Stimulated activated CD8-positive, alpha-beta memory T cell treated with anti-CD3 and anti-CD28 coated beads, Interleukin-7, amount 100 ng/mL, for 1 hour (primary cell): ENCODE measurements at places on chromosomes 2 and 18.

DNA sequence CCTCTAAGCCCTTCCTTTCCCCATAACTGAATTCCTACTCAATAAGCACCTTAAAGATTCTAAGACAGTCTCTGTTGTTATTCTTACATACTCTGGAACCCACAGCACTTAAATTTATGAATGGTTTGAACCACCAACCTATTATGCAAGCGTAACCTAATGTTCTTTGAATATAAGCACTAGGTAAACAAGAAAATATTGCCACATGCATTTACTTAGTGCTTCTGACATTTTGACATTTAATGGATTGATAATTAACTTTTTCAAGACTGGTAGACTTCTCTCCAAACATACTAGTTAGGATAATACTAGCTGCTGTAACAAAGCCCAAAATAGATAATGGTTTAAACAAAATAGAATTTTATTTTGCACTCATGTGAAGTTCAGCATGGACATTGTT lies 164.8 kb downstream of the ARHGAP15 start:
- no peak for DNase-seq

GRCh38 chr2:231462729-231463465 lies 1.4 kb downstream of the NCL start:
- no peak for DNase-seq

DNA sequence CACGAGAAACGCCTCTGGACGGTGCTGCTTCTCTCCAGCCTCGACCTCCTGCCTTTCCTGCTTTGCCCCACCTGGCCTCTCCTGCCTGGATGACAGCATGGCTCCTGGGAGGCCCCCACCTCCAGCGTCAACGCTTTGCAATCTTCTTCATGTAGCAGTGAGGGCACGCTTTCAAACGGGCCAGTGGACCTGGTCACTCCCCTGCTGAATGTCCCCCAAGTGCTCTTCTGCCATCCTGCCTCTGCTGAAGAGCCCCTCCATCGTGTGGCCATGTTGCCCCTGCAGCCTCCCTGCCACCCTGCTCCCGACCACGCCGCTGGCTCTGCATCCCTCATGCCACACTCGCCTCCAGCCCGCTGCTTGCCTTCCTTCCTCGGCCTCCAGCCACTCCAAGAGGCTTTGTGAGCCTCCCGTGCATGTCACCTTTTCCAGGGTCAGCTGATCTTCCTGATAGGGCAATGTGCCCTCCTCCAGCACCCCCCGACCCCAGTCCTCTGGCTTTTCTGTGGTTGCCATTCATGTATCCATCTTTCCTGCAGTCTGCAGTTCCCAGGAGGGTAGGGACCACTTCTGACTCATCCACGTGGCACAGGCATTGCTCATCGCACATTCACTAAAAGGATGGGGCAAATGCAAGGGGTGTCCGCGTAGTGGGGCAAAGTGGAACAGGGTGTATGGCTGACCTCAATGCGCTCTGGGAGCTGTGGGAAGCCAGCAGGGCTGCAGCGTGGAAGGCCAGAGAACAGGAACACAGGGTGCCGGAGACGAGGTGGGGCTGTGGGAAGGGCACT lies 268.8 kb downstream of the TWIST2 start:
- DNase-seq: no peak

DNA sequence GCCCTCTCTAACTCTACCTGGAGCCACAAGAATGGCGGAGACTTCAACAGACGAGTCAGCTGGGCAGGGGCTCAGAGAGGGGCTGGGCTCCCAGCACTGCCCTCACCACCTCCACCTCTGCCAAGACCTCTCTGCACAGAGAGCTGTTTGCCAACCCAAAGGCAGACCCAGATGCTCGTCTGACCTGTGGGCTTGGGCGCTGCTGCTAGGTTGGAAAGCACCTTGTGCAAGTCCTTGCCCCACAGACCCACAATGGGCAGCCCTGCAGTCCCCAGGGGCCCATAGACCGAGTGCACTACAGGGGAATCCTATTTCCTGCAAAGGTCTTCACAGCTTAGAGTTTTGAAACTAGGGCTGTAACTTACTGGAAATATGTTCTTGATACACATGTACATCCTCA lies 13.3 kb downstream of the ACKR3 start:
- DNase-seq: no peak

DNA sequence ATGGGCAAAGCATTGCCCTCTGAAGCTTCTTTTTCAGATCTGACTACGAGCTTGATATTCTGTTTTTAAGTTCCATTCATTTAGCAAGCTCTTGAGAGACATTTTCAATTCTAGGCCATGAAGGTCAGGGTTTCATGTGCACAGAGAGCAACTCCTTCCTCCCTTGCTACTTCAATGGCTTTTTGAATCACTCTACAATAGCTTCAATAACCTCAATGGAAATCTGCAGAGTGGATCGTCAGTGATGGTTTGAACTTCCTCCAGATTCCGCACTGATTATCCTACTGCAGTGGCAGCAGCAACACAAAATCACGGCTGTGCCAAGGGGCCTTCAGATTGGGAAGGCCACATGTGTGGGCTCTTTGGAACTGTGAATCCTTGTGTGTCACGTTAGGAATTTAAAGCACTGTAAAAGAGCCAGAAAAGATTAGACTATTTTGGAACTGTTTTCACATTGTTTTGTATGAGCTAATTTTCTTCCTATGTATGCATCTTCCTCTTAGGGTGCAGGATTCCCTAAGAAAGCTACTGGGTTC lies 88.4 kb upstream of the MGAT4A start:
- DNase-seq: no peak

- no peak for DNase-seq
Observed at GRCh38 chr2:36478999-36479398, 119.0 kb downstream of the FEZ2 start.

GRCh38 chr2:29821591-29821990 lies 99.8 kb downstream of the ALK start:
- DNase-seq: no peak

DNA sequence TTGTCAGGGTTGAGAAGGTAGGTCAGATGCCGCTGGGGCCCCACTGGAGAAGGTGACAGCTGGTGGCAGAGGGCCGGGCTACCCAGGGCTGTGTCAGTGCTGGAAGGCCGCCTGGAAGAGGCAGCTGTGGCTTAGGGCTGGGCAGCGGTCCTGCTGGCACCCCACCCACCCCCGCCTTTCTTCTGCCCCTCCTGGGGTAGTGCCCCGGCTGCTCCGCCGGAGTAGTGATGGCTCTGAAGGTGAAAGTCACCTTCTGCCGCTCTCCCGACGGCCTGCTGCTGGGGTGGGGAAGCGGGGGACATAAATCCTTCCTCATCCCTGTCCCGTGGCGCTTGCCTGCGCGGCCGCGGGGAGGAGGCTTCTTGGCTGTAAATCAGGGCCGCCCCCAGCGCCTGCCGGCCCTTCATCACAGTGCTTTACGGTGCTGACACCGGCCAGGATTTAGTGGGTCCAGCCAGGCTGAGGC lies 332.2 kb downstream of the DYSF start:
- no peak for DNase-seq

DNA sequence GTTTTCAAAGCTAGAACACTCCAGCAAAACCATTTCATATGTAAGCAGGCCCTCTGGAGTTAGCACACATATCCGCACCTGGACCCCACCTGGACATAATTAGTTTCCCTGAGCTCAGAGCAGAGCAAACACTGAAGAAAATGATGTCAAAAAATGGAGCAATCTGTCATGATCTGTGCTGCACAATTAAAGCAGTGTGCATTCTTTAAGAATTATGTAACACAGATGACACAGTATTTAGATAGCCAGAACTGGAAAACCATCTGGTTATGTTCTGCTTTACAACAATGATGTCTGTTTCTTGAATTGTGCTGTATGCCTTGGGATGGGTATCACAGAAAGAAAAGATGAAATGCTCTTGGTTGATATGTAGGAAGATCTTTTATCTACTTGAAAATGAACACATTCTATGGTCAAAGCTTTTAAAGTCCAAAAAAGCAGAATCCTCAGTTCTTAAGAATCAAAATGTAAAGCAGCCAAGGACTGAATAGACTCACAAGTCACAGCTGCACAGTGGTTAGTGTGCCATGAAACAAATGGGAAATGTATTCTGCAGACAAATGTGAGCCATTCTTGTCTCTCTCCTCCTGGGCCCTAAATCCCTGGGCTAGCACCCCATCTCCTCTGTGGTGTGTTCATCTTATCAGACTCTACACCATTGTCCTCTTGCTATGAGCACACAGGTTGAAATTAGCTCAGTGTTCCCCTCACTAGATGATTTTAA lies 36.8 kb downstream of the HRH4 start:
- DNase-seq: no peak

DNA sequence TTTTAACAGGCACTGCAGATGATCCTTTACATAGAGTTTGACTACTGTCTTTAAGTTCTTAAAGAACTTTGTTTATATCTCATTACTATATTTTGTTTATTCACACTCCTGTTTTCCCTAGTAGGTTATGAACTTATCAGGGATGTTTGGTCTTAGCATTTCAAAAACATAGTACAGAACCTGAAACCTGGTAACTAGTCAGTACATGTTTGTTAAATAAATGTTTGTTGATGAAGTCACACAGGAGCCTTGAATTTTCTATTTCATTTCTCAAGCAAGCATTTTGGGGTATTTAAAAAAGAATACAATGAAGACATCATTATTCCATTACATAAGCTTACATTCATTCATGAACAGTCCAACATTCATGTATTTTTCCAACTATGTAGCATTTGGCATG lies 280.3 kb upstream of the ZSWIM2 start:
- no peak for DNase-seq

GRCh38 chr2:149421791-149422190 lies 91.4 kb downstream of the LYPD6 start:
- DNase-seq: no peak

DNA sequence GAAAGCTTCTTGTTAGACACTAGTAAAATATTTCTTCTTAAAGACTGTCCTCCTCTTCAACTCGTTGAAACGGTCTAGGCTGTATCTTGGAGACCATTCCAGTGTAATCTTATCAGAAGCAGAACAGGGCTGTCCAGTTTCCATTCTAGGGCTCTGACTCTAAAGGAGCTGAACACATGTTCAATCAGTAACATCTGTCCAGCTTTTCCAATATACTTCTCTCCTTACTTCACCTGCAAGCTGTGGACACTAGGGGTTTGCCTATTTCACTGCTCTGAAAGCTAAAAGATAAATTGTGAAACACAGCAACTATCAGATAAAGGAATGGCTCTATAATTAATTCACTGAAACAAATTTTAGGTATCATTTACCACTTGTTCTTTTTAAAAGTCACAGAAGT lies 73.8 kb downstream of the ZNF385B start:
- DNase-seq: no peak

DNA sequence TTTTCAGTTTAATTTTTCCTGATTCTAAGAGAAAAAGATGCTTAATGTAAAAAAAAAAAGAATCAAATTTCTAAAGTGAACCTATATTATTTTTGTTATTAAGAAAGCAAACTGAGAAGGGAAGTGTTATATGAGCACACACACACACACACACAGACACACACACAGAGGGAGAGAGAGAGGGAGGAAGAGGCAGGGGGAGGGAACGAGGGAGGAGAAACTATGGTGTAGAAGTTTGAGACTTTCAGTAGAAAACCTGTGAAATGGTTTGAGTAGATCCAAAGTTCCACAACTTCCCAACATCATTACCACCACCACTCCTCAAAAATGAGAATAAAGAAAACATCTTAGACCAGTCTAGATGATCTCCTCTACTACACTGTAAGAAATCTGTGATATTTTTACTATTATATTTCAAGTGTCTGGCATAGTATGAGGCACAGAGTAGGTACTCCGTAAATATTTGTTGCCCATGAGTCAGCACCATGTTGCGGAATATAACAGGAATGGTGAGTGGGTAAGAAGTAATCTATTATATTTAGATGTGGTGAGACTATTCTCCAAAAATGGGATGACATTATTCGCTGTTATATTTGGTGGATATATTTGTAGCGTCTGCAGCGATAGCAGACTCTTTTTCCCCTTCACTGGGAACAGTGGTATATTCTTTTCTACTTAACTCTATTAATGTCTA lies 149.4 kb upstream of the DNMT3A start:
- DNase-seq: no peak

DNA sequence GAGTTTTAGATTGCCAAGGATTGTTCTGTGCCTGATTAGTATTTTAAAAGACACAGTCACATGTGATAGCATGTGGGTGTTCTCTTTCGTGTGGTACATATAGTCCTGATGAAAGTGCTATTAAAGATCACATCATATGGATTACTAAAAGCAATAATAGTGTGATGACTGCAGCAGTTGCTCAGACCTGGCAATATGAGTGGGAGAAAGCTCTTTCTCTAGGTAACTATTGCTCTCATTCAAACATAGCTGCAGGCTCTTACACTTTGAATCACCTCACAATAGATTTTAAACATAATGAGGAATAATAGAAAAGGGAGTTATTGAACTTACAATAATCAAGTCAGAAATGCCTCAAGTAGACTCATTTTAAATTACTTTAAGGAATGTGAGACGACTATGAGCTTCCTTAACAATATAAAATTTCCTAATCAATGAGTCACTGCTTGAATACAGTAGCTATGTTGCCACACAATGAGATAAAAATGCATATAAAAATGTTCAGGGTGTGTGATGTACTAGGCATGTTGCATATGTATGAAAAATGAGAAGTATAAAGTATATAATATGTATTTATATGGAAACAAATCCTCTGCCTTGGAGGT lies 452.1 kb downstream of the TMX3 start:
- DNase-seq: no peak

GRCh38 chr2:32496662-32497061 lies 131.2 kb upstream of the TTC27 start:
- DNase-seq: no peak

DNA sequence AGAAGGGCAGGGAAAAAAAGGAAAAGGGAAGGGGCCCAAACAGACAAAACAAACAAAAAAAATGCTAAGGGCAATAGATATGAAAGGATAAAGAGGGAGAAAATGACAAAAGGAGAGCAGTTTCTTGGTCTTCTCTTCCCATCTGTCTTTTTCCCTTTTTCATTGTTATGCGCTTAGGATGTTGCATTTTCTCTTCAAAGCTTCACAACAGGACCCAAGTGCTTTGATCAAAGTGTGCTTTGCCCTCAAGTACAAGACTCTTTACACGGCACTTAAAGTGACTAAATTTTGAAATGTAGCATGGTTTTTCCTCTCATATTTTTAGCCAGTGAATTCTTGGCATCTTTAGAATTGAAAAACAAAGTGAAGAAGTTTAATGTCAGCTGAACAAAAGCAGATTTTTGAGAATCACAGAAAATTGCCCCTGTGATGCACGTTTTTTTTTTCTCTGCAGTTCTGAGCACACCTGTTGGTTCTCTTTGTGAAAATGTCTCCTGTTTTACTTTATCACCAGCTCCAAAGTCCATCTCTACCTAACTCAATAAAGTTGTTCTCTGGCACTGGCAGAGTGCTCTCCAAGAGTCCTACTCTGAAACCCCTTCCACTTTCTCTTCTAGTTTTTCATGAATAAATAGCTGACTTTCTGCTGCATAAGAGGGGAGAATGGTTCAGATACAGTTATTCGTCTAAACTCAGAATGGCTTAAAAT lies 126.6 kb downstream of the KCNH7 start:
- DNase-seq: no peak

DNA sequence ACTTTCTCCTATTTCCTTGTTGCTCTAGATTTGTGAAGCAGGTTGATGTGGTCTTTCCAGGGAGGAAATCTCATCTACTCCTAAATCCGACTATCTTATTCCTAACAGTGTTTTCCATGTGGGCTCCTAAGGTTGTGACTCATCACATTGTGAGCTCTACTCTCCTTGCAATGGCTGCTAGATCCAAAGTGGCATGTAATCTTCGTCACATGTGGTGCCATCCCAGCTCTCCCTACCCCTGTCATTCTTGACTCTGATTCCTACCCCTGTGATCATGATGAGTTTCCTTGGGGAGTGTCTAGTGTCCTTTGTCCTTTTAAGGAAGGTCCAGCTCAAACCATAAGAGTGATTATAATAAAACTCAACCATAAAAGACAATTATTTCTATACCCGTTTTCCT lies 47.3 kb upstream of the GULP1 start:
- no peak for DNase-seq

- DNase-seq: no peak
Observed at GRCh38 chr2:101265893-101266499, 13.3 kb downstream of the CNOT11 start.
